Thymus (tissue), 14 donors: ENCODE measurements at places on chromosomes 1 and 21.

GRCh38 chr1:151309811-151310323 is 17.3 kb downstream of the PI4KB start:
- DNase-seq = no peak

DNA sequence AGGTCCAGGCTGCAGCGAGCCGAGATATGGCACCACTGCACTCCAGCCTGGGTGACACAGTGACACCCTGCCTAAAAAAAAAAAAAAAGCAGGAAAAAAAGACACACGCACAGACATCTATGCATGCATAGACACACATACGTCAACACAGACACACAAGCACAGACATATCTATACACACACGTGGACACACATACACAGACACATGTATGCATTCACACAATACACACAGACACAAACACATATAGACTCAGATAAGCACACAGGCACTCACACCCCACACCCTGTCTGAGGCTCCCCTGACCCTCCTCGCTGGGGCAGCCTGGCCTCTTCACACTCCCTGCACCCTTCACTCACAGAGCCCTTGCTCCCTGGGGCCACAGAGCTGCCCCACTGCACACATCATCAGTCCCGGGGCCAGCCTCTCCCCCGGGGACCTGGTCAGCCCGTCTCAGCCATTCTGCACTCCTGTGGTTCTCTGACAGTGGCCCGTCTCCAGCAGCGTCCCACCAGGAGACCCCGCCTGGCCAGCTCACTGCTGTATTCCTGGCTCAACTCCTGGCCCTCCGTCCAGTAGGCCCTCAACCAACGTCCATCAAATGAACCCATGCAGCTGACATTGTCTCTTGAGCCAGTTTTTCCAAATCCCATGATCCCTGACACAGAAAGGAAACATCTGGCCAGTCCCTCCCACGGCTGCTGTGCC is 4.6 kb upstream of the PRKCZ start:
- no peak for DNase-seq

- DNase-seq = no peak
These were observed 5.7 kb downstream of the HSD3B2 start for GRCh38 chr1:119420638-119421037.

DNA sequence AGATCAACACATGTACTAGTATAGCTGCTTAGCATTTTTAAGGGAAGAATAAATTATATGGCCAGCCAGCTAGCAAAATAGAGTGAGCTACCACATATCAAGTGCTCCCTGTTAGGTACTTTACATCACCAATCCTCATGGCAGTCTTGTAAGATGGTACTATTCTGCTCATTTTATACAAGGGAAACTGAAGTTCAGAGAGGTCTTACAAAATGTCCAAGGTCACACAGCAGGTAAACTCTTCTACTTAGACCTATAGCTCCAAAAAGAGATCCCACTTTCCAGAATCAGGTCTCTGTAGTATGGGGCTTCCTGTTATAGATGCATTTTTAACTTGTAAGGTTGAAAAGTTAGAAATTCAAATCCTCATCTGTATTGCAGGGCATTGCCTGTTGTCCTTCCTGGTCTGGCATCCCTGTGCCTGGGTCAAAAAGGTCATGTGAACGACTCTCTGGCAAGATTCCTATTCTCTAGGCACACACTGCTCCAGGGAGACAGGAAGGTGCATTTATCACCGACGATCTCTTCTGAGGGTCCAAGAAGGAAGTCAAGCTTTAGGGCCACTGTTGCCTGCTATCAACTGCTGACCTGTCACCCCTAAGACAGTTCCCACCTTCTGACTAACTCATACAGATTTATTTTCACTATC is 41.1 kb downstream of the TRIT1 start:
- DNase-seq = no peak

DNA sequence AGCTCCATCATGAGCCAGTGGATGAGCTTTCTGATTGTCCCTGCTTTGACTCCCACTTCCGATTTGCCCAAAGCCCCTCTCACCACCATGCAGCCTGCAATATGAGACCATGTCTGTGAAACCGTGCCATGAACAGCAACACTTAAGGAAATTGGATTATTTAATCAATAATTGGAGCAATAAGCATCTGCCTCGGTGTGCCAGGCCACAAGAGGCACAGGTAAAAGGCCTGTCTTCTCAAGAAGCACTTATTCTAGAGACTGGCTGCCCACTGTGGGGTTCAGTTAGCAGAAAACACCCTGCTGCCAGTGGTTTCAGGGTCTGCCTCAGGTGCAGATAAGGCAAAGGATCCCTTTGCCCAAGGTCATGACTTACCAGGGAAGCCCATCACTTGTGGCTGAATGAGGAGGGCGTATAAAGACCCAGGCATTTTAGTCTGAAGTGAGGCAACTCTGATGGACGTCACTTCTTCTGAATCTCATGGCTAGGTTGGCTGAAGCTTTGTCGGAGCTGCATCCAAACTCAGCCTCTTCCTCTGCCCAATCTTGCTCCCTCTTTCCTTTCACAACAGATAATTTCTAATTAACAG is 7.1 kb upstream of the CHI3L2 start:
- peak; percentile 27 for DNase-seq

- no peak for DNase-seq
These were observed 8.9 kb downstream of the KCNAB2 start for GRCh38 chr1:6054596-6054995.

DNA sequence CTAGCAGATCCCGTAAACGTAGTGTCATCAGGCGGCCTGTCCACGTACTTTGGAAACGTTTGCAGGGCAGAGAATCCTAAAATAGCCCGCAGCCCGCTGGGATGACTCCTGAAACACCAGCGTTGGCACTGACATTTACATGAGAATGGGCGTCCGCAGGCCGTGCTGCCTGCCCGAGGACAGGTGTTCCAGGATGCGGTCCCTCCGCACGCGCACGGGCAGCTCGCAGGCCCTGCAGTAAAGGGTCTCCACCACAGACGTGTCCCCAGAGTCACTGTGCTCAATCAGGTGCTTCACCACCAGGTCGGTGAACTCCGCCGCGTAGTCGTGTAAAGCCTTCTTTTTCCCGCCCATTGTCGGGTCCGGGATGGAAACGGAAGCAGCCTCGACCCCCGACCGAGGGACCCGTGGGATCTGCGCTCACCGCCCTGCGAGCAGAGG is 5.8 kb upstream of the CCDC27 start:
- no peak for DNase-seq
